ENCODE measurements at places on chromosomes 3 and 15.

GRCh38 chr15:63372018-63372705, 9.5 kb downstream of the CA12 start:
- no peak for DNase-seq

DNA sequence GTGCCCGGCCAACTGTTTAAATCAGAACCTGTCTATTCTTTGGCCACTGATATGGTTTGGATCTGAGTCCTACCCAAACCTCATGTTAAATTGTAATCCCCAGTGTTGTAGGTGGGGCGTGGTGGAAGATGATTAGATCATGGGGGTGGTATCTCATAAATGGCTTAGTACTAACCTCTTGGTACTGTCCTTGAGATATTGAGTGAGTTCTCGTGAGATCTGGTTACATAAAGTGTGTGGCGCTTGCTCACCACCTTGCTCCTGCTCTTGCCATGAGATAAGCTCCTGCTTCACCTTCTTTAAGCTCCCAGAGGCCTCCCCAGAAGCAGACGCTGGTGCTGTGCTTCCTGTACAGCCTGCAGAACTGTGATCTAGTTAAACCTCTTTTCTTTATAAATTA, 42.4 kb downstream of the REC114 start:
- no peak for DNase-seq

DNA sequence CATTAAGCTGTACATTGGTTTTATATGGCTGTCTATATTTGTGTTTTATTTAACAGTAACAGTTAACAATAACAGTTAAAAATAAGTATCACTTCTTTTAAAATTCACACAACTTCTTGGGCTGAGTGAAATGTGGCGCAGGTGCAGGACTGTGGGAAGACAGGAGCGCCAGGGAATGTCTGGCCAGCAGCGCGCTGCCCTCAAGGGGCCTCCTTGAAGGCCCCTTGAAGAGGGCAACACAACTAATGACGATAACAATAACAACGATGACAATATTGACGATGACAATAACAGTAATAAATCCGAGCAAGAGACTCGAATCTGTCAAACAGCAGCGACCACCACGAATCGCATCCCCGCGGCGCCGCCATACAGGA, 411 bp upstream of the PPP2R3A start:
- DNase-seq = no peak

DNA sequence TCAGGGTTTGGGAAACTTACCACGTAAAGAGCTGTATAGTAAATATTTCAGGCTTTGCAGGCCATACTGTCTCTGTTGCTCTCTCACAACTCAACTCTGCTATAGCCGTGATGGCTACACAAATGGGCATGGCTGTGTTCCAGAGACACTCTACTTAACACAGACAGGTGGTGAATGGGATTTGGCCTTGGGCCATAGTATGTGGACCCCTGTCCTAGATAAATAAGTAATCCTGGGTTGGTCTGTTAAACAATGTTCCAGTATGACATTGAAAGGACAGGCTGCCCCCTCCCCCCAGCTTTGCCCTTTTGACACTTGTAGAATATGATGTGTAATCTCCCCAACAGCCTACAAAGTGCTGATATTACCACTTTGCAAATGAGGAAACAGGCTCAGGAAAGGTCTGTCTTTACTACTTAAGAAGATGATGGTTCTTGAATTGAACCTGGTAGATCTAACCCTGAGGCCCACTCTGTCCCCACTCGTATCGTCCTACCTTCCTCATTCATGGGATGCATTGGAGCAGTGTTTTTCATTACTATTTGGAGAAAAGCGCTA, 38.4 kb downstream of the SLCO3A1 start:
- no peak for DNase-seq

DNA sequence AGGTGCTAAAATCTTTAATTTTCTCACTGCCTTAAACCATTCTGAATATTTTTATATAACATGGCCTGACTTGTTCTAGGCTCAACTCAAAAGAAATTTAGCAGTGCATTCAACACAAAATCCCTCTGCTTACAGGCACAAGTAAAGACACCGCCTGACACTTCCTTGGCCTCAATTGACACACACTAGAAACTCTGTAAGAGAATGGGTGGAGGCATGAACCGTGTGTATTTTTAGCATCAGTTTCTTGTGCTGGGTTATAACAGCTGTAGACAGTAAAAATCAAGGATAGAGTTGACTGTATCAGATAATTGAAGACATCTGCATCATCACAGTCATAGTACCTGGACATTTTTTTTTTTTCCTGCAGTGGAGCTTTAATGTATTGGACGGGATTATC, 54.3 kb downstream of the SLC9A9 start:
- DNase-seq = no peak

- DNase-seq = no peak
Observed at GRCh38 chr3:35295906-35296305, 343.4 kb upstream of the ARPP21 start.

DNA sequence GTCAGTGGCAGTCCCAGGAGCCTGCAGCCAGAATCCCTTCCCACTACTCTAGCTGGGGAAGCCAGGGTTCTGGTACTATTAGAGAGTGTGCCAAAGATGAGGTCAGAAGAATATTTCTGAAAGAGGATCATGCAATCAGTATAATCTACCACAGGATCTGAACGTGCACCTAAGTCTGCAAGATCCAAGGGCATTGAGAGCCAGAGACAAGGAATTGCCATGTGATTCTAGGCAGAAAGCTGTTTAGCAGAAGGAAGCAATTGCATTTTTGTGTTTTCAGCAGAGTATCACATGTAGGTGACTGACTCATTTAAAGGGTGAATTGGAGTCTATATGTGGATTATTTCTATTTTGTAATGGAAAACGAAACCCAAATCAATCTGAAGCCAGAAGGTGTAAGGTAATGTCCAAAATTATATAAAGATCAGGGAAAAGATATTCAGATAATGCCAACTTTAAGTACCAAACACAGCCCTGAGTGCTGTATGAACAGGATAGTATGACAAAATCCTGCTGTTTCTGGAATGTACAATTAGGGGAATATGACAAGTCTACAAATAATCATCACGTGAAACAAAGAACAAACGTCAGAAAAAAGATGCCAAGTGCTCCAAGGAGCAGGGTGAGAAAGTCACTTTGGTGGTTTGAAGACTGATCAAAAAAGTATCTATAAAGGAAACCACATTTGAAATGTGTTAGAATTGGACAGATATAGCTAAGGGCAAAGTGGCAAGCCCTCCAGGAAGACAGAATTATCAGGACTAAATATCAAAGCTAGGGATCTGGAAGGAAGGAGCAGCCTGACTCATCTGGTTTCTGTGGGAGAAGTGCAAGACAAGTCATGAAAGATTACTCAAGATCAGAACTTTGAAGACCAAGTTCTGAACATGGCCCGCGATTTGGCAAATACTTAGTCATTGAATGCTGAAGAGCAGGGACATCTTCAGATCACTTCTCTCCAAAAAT, 1036.6 kb downstream of the NTRK3 start:
- DNase-seq = no peak

- no peak for DNase-seq
Observed at GRCh38 chr15:39631357-39631756, 50.5 kb downstream of the THBS1 start.

DNA sequence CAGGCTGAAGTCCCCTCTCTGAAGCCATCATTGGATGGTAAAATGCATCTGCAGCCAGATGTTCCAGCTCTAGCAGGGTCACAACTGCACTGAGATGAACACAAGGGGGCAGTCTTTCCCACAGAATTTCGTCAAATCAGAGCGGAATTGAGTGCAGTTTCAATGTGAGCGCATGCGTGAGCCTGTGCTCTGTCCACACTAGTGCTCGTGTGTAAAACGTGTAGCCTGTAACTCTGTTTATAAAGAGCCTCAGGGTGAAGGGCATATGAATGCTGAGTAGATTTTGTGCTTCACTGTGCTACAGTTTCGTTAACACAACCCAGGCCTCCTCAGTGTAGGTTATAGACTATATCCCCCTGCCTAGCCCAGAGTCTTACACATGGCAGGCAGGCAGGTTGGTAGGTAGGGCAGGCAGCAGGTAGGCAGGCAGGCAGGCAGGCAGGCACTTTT, 92.7 kb upstream of the GOLGA6L4 start:
- peak; percentile 28 for DNase-seq

GRCh38 chr15:101697488-101697887, 26.8 kb downstream of the TARS3 start:
- DNase-seq = no peak
